Activated T-cell treated with anti-CD3 and anti-CD28 coated beads for 48 hours (primary cell): ENCODE measurements at places on chromosomes 3 and 15.

DNA sequence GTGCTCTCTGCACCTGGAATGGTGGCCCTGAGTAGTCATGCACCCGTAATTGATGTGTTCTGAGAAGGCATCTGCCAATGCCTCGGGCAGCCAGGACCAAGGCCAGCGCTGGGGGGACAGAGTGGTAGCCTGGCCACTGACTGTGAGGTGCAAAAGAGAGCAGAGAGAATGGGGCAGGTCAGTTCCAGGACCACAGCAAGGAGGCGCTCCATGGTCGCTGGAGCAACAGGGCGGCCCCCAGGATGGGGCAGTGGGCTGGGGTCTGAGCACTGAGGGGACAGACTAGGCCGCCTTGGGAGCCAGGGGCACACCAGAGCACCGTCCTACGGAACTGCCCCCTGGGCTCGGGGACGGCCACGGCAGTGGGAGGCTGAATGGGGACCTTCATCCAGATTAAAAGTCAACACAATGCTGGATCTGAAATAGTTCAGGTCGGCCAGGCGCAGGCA is 48.3 kb upstream of the IQSEC1 start:
- DNase-seq = no peak

GRCh38 chr3:188202358-188203138 is 48.6 kb downstream of the LPP start:
- no peak for DNase-seq

- DNase-seq = no peak
Measured at GRCh38 chr3:128545120-128545752, 52.2 kb upstream of the GATA2 start.

- DNase-seq = no peak
Measured at GRCh38 chr3:113132571-113132996, 78.8 kb upstream of the BOC start.

DNA sequence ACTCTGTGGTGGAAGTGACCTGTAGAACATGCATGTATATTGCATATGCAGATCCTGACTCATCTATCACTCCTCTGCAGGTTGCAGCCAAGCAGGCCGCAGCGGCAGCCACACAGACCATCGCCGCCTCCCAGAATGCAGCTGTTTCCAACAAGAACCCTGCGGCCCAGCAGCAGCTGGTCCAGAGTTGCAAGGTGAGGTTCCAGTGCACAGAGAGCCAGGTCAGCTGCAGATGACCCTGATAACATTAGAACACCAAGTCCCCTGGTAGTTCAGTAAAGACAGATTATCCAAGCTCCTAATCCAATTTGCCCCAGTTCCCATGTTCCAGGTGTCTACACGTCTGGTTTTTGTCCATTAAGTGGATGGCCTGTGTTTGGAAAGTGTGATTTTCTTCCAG is 325.1 kb upstream of the TPM1 start:
- no peak for DNase-seq

GRCh38 chr3:119417771-119418512 is 45.5 kb downstream of the TMEM39A start:
- no peak for DNase-seq
